Renal pelvis (tissue), 12 donors: ENCODE measurements at places on chromosomes 13 and 19. TPM values are rescaled to one million over a fixed set of nuclear protein-coding genes. Genes with fewer than 3 reads are reported as not detected.

The SULT2A1 gene
- polyA plus RNA-seq, result 0.61 TPM

GRCh38 chr19:1668486-1669270 lies 16.3 kb upstream of the TCF3 start:
- no peak for DNase-seq

The YIF1B gene
- 40.4 TPM for polyA plus RNA-seq

The ZNF816 gene
- polyA plus RNA-seq, result 18.5 TPM

DNA sequence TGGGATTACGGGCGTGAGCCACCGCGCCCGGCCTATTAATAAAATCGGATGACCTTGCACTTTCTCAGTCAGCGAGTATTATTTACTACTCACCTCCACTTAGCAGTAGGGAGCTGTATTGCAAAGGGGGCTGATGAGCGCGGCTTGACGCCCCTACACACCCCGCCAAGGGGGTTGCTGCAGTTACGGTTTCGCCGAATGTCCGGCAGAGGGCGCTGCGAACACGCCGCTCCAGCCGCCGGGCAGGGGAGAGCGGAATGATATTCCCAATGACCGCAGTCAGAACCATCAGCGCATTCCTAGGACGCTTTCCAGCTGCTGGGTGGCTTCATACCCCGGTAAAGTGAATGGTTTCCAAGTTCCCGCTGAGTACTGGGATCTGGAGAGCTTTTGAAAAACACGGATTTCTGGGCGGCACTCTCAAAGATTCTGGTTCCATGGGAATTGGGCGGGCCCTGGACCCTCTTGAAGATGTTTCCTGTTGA lies 30.0 kb upstream of the TPT1 start:
- DNase-seq, result peak; percentile 70

- no peak for DNase-seq
Measured at GRCh38 chr13:23735329-23735728, 153.9 kb downstream of the MIPEP start.

The IFNL4 gene
- not detected for polyA plus RNA-seq

DNA sequence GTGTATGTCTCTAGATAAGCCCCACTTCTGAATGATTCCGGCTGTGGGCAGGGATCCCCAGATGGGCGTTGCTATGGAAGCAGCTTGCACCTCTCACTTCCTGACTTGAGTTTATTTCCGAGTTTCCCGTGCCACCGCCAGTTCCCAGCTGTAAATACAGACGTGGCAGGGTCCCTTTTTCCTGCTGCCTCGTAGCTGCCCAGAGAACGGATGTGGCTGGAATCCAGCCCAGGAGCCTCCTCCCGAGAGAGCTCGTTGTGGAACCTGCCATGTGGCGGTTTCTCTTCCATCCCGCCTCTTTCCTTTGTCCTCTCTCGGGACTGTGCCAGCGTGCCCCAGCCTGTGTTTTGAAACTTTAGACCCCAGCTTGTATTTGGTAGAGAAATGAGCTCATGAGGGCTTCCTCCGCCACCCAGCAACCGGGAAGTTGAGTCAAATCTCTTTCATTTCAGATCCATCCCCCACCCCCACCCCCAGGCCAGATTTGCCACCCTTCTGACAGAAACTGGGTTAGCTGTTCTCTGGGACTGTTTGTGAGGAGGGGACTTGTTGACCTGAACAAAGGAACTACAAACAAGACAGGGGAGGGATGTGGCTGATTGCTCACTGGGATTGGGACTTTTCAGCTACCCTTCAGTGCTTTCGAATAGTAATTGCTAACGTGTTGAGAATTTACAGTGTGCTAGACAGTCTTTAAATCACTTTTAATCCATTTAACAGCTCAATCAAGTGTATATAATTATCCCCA lies 96.6 kb downstream of the SIPA1L3 start:
- DNase-seq, result peak; percentile 76

DNA sequence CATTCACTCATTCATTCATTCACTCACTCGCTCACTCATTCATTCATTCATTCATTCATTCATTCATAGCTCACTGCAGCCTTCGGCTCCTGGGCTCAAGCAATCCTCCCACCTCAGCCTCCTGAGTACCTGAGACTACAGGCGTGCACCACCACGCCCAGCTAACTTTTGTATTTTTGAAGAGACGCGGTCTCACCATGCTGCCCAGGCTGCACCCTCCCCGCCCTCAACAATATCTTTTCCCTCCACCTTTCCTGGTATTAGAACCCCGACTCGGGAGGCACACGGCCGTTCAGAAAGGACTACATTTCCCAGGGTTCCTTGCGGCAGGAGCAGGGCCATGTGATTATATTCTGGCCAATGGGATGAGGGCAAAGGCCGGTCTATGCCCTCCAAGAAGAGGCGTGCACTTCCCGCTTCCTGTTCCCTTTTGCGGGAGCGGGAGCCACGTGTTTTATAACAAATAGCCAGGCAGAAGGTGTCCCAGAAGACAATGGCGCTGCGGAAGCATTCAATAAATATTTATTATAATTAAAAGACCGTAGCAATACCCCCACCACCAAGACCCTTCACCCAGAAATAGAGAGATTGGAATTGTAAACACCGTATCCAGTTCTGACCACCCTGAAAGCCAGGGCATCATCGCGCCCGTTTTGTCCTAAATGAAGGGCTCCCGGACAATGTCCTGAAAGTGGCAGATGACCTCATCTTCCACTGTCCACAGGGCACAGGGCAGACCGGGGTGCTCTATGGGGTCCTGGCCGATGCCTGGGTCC lies 15.9 kb downstream of the TICAM1 start:
- peak; percentile 93 for DNase-seq

GRCh38 chr19:31501427-31502195 lies 152.4 kb upstream of the TSHZ3 start:
- no peak for DNase-seq

- no peak for DNase-seq
Measured at GRCh38 chr19:35533822-35534392, 651 bp downstream of the GAPDHS start.

The TNNI3 gene
- 7.5 TPM for polyA plus RNA-seq

DNA sequence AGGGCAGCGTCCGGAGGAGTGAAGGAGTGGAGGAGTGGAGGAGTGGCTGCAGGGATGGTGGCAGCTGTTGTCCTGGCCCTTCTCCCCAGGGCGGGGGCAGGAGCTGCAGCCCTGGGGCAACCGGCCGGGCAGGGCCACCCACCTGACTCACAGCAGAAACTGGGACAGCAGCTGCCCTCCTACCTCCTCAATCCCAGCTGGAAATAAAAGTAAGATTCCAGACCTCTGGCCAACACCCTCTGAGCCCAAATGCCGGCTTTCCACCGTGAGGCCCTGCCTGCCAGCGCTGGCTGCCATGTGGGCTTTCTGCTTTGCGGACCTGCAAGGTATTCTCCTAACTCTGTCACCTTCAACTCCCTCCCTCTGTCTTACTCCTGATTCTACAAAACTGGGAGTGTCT lies 3.3 kb upstream of the CLPP start:
- no peak for DNase-seq

The ZNF91 gene
- polyA plus RNA-seq, result 72.2 TPM

The C19orf81 gene
- polyA plus RNA-seq, result 6.7 TPM

DNA sequence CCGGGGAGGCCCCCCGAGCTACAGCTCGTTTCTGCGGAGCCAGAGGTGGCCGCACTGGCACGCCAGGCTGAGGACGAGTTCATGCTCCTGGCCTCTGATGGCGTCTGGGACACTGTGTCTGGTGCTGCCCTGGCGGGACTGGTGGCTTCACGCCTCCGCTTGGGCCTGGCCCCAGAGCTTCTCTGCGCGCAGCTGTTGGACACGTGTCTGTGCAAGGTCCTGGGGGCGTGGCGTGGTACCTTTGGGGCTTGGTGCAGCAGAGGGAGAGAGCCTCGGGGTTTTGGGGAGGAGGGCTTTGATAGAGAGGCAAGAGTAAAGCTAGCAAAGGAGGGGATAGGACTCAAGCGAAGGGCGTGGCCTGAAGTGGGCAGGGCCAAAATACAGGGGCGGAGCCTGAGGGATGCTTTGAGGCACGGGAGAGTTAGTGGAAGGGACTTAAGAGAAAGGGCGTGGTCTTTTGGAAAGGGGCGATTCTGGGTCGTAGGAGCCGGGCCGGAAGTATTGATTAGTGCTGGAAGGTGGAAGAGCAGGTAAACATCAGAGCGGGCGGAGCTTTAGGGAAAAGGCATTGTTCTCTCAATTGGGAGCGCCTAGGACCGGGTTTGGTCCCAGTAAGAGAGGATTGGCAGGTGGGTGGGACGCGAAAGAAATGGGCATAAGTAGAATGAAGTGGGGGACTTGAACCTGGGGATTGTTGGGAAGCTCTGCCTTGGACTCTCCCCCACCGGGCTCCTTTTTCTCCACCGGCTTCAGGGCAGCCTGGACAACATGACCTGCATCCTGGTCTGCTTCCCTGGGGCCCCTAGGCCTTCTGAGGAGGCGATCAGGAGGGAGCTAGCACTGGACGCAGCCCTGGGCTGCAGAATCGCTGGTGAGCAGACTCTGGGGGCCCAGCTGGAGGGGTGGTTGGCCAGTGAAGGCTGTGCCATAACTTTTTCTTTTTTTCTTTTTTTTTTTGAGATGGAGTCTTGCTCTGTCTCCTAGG lies 1.2 kb downstream of the PPM1N start:
- no peak for DNase-seq

DNA sequence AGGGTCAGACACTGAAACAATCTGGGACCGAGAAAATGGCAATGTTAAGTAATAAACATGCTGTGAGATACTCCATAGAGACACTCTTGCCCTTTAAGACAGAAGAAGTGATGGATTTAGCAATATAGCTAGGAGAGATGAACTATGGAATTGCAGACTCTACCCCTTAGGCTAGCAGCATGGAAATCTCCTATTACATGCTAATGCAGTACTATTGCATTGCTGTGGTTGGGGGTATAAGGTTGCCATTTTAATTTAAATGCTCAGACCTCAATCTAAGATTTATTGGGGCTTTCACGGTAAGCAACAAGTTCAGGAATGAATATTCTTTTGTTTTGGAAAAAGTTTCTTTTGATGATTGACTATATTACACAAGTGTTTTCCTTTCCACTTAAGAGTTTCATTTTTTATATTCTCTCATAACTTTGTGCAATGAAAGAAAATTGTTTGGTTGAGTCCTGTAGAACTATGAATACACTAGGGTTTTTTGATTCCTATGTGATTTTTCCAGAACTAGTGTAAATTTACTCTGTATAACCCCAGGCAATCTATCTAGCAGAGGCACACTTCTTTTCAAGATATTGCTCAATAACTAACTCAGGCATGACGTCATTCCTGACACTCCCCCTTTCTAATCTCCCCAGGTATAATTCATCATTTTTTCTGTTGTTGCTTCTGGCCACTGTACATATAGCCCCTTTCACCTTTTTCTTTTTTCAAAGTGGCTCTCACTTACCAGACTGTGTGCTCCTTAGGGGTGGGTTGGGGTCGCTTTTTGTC lies 394.7 kb upstream of the KLF12 start:
- DNase-seq, result no peak

GRCh38 chr19:52397310-52398080 lies at the start of gene ZNF528:
ZNF528 (plus strand) TSS chr19:52397849; CDS start chr19:52402014, 4,165 bp downstream.
- DNase-seq, result peak; percentile 96

GRCh38 chr19:10226376-10227025 lies 4.6 kb downstream of the S1PR2 start:
- DNase-seq, result peak; percentile 87

The SCN1B gene
- 0.95 TPM for polyA plus RNA-seq

GRCh38 chr13:98018293-98018692 lies 64.8 kb downstream of the IPO5 start:
- no peak for DNase-seq

DNA sequence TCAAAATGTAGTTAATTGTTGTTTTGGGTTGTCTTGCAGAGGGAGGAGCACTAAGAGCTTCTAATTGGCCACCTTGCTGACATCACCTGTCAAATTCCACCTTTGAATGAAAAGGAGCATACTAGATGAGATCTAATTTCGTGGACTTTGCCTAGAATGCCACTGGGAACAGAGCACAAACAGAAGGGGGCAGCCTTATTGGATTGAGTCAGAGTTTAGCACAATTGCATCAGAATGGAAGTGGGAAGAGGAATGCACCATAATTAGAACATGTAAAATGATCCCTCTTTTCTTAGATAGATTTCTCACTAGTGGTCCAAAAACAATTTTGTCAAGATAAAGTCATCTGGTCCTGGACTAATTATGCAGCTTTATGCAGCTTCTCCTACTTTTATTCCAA lies 1552.2 kb downstream of the PCDH9 start:
- DNase-seq, result no peak

- DNase-seq, result no peak
Measured at GRCh38 chr13:41680900-41681299, 223.6 kb downstream of the RGCC start.

The TEX26 gene
- 1.3 TPM for polyA plus RNA-seq

- peak; percentile 81 for DNase-seq
Measured at GRCh38 chr13:27953676-27954405, 15.3 kb downstream of the CDX2 start.

- no peak for DNase-seq
Measured at GRCh38 chr19:29914933-29915332, 27.1 kb upstream of the URI1 start.

- peak; percentile 70 for DNase-seq
Measured at GRCh38 chr19:16283210-16284061, 41.2 kb upstream of the KLF2 start.

GRCh38 chr19:12788682-12789097 lies 2.6 kb upstream of the JUNB start:
- DNase-seq, result no peak

The ZNF506 gene
- polyA plus RNA-seq, result 41.0 TPM
